ENCODE measurements at places on chromosomes 4 and X.

GRCh38 chrX:23548164-23548563 is 119.1 kb upstream of the PRDX4 start:
- no peak for DNase-seq

DNA sequence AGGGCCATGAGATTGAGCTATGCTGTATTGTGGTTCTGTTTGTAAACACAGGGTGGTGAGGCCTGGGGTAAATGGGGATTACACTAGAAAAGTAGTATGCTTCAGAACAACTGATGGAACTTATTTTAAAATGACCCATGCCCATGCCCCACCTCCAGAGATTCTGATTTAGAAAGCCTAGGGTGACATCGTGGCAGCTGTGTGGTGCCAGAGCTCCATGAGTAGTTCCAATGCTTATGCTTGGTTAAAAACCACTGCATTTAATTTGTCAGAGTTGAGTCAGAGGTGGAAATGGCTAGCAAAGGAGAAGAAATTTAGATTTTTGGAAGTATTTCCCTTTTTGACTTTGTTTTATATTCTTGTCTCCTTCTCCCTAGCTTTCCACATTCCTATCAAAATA is 63.4 kb upstream of the PDE5A start:
- DNase-seq = no peak

DNA sequence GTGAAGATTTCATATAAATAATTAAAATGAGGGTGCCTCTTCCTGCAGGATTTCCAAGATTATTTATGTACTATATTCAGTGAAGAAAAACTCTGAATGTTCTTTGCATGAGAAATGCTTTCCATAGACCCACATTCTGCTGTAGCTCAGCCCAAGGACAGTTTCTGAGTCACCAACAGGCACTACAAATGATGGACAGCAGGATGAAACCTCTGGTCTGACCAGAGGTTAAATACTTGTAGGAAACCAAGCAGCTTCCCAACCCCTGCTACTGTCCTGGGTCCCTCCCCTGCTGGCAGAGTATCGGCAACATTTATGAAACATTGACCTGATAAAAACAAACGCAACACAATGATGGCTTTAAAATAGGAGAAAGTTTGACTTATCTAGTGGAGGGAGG is 73.1 kb downstream of the CXXC4 start:
- DNase-seq = no peak

- DNase-seq = no peak
Measured at GRCh38 chr4:145566768-145567167, 52.4 kb upstream of the MMAA start.

- no peak for DNase-seq
Measured at GRCh38 chr4:119221412-119221811, 8.9 kb downstream of the USP53 start.
